Stimulated activated naive CD8-positive, alpha-beta T cell treated with anti-CD3 and anti-CD28 coated beads, Interleukin-15, amount 100 ng/mL, for 72 hours (primary cell): ENCODE measurements at places on chromosomes 3 and 15.

GRCh38 chr3:19931180-19931692, 2.8 kb downstream of the EFHB start:
- DNase-seq, result no peak

GRCh38 chr3:124837065-124837464, 50.1 kb downstream of the ITGB5 start:
- DNase-seq, result no peak

DNA sequence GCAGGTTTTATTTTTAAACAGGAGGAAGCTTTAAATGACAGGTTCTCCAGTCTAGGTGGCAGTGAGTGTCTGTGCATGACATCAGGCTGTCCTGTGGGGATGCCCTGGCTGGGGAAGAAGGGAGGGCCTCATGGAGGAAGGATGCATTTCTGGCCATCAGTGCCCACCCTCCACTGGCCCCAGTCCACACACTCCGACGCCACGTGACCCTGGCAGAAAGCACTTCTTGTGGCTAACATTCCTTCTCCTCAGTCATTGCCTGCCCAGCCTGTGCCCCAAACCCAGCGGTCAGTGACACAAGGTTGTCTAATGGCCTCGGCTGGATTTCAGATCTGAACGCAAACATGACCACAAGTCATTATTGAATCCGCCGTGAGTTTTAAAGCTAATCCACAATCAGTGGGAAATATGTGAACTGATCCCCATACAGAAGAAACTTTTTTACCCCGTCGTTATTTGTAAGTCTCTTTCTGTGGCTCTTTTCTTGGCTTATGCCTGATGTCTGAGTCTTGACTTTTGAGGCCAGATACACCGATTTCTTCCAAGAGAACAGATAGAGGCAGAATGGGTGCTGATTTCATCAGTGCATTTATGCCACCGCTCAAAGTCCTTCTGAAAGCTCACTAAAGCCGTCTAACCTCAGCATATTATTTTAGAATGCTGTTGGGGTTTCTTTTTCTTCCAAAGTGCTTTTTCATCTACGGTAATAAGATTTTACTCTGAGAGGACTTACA, 17.3 kb upstream of the LRRK1 start:
- DNase-seq, result no peak

- DNase-seq, result no peak
Observed at GRCh38 chr3:5096336-5097008, 25.6 kb upstream of the ARL8B start.

GRCh38 chr15:50140098-50140497, 21.1 kb upstream of the ATP8B4 start:
- no peak for DNase-seq

DNA sequence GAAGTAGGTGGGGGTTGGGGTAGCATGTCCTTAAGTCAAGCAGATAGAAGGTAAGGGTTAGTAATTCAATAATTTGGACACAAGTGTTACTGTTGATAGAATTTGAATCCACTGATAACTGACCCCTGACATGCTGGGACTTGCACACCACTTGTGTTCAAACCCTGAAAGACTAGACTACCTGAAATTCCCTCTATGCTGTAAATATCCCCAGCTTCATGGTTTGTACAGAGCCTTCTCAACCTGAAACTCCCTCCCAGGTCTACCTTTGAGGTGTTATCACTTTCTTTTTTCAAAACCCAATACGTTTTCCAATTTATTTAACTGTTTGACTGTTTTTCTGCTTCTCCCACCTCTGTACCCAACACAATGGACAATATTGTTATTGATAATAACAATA, 459.6 kb downstream of the NLGN1 start:
- no peak for DNase-seq

- DNase-seq, result no peak
Observed at GRCh38 chr3:114436182-114436581, 142.4 kb downstream of the TIGIT start.

DNA sequence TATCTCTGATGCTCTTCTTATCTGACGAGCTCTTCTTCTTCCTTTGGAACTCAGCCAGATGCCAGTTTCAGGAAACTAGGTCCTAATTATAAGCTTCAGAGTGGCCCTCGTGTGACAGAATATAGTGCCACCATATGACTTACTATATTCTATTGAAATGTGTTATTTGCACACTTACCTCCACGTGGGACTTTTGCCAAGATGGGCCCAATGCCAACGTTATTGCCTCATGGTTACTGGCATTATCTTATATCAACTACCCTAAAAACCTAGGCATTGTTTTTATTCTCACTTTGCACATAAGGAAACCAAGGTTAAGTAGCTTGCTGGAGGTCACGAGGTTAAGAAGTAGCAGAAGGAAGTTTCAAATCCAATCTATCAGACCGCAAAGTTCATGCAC, 71.3 kb upstream of the SLCO3A1 start:
- DNase-seq, result no peak

- DNase-seq, result peak; percentile 72
Observed at GRCh38 chr15:63891079-63891767, 57.5 kb upstream of the HERC1 start.

DNA sequence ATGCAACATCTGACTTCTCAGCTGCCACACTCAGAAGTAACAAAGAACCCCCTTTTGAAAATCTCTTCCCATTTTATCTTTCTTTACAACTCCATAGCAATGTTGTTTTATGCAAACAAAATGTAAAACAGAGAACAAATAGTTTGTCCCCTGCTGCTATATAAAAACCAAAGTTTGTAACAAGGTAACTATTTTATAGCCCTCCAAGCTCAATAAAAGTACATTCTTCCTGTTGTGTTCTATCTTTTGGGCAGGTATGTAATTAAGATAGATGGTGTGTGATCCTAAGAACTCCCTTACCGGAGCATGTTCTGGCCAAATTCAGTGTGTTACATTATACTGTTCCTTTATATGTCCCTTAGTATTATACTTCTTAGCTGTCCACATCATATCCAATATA, 12.6 kb upstream of the CGNL1 start:
- DNase-seq, result no peak
